ENCODE measurements at places on chromosomes 4 and X. TPM values are rescaled to one million over a fixed set of nuclear protein-coding genes. Genes with fewer than 3 reads are reported as not detected.

The FHDC1 gene
- 3.6 TPM for polyA plus RNA-seq

The NUP62CL gene
- polyA plus RNA-seq = 15.0 TPM

The FAM193A gene
- polyA plus RNA-seq = 23.3 TPM

The MAGEA10 gene
- polyA plus RNA-seq = not detected

The UGT2A3 gene
- polyA plus RNA-seq = 187 TPM

The KLHL34 gene
- 0.06 TPM for polyA plus RNA-seq

The PFKFB1 gene
- polyA plus RNA-seq = 0.43 TPM

The CHRDL1 gene
- 11.3 TPM for polyA plus RNA-seq

The CTAG1B gene
- polyA plus RNA-seq = not detected

The SMAD1 gene
- polyA plus RNA-seq = 65.5 TPM

The KDM5C gene
- polyA plus RNA-seq = 66.8 TPM

The UGT8 gene
- 61.2 TPM for polyA plus RNA-seq

The GLUD2 gene
- polyA plus RNA-seq = 5.6 TPM

The DCAF4L1 gene
- 0.12 TPM for polyA plus RNA-seq

The FAM9C gene
- polyA plus RNA-seq = 0.15 TPM

The KLF8 gene
- 5.2 TPM for polyA plus RNA-seq

The GATA1 gene
- polyA plus RNA-seq = 0.40 TPM

The HPSE gene
- polyA plus RNA-seq = 0.93 TPM

The SLIT2 gene
- 54.0 TPM for polyA plus RNA-seq

The NLGN4X gene
- polyA plus RNA-seq = 14.4 TPM

The SH3BP2 gene
- 25.7 TPM for polyA plus RNA-seq

The SRP72 gene
- 132 TPM for polyA plus RNA-seq

The TAF7L gene
- 0.58 TPM for polyA plus RNA-seq

The TMEM35A gene
- polyA plus RNA-seq = 10.6 TPM

The ARHGAP24 gene
- 130 TPM for polyA plus RNA-seq

The MXRA5 gene
- 8.2 TPM for polyA plus RNA-seq

The MAGED4 gene
- 42.8 TPM for polyA plus RNA-seq

The RASSF6 gene
- 5.5 TPM for polyA plus RNA-seq
